Stimulated activated CD4-positive, alpha-beta T cell treated with anti-CD3 and anti-CD28 coated beads, Interleukin-4, amount 100 ng/mL, for 4 hours (primary cell): ENCODE measurements at places on chromosomes 2 and 18.

GRCh38 chr18:69349912-69350597 is 50.6 kb upstream of the DOK6 start:
- no peak for DNase-seq

DNA sequence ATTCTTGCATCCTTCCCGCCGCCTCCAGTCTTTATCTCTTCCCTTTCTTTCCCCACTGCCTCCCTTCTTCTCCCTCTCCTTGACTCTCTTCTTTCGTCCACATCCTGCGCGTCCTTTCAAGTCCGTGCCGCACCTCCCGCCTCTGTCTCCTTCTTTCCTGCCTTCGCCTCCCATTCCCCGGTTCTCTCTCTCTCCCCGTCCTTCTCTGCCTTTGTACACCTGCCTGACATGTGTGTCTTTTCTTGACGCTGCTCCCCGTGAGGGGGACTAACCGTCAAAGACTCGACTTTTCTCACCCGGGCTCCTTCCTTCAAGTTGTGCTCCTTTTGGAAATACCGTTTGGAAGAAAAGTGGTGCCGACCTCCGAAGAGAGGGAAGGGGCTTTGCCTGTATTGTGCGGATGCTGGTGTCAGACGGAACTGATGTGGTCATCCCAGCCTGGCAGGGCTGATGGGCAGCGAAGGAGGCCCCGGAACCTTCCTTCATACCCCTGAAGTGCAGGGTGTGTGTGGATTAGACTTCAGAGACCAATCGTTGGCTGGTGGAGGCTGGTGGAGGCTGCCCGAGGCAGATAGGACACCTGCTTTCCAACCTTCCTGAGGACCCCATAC is 879 bp downstream of the TMEM178A start:
- no peak for DNase-seq

DNA sequence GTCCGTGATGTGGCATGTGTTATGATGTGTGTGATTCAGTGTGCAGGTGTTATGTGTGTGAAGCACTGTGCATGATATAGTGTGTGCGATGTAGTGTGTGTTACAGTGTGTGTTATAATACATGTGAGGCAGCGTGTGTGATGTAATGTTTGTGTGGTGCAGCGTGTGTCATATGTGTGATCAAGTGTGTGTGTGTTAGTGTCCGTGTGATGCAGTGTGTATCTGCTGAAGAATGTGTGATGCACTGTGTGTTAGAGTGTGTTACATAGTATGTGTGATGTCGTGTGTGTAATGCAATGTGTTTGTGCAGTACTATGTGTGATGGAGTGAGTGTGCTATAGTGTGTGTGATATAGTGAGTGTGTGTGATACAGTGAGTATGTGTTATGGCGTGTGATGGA is 182.8 kb upstream of the SOX11 start:
- DNase-seq, result no peak

- no peak for DNase-seq
Observed at GRCh38 chr2:121207494-121207893, 77.5 kb downstream of the TFCP2L1 start.

GRCh38 chr2:24785671-24786321 is 7.4 kb downstream of the PTRHD1 start:
- DNase-seq, result no peak

- no peak for DNase-seq
Observed at GRCh38 chr2:24739354-24740025, 53.7 kb downstream of the PTRHD1 start.

DNA sequence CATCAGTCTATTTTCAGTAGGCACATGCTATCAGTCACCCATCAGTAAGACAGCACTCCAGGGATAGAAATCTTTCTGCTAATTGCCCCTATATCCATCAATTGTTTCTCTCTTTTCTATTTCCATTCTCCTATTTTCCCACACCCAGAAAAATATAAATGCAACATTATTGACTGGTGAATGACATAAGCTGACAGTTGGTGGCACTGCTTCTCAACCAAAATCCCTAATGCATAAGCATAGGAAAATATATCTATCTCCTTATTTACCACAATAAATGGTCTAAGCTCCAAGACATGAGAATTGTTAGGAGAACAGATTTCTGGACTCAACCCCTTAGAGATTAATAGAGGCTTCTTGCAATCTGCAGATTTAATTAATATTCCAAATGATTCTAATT is 64.0 kb upstream of the REG3A start:
- DNase-seq, result no peak

DNA sequence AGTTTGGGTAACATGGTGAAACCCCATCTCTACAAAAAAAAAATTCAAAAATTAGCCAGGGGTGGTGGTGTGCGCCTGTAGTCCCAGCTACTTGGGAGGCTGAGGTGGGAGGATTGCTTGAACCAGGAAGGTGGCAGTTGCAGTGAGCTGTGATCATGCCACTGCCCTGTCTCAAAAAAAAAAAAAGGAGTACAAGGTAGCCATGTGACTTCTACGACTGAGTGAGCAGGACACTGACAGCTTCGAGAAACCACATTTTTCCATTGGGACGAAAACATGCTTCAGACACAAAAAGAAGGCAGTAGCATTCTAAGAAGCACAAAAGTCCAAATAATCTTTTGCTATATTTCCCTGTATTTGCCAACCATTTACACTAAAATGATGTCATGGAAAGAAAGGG is 19.7 kb upstream of the IKZF2 start:
- no peak for DNase-seq

- DNase-seq, result no peak
Observed at GRCh38 chr18:65282096-65282495, 468.7 kb upstream of the CDH7 start.

- no peak for DNase-seq
Observed at GRCh38 chr18:80191907-80192652, 55.2 kb downstream of the PARD6G start.

DNA sequence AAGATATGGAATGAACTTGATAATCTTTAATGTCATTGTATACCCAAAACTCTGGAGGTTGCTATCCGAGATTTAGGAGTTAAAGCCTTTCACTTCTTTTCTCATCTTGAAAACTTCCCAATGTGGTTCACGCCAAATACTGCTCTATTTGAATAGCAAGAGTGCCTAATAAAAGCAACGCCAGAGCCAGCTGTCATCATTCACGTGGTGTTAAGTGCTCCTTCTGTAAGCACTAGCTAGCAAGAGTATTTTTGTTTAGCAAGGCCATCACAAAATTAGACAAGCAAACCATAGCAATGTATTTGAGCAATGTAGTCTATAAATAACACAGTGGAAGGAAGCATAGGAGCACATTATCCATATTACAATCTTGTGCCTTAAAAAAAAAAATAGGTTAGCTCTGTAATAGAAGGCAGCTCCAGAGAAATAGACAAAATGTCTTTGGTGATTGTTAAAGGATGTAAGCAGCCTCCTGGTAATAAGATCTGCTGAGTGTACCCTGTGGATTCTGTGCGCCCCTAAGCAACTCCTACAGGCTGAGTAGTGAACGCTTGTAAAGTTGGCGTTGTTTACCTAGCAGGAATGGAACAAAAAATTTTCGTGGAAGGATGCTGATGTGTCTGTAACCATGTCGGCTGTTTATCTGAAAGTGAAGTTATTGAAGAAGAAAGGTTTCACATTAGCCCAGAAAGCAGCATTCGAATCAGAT is 518.0 kb downstream of the CNTNAP5 start:
- DNase-seq, result no peak

GRCh38 chr2:102872388-102872787 is 110.6 kb downstream of the TMEM182 start:
- no peak for DNase-seq

- DNase-seq, result no peak
Observed at GRCh38 chr2:229344151-229344551, 73.1 kb upstream of the PID1 start.

- no peak for DNase-seq
Observed at GRCh38 chr2:118806797-118807667, 40.4 kb downstream of the EN1 start.

DNA sequence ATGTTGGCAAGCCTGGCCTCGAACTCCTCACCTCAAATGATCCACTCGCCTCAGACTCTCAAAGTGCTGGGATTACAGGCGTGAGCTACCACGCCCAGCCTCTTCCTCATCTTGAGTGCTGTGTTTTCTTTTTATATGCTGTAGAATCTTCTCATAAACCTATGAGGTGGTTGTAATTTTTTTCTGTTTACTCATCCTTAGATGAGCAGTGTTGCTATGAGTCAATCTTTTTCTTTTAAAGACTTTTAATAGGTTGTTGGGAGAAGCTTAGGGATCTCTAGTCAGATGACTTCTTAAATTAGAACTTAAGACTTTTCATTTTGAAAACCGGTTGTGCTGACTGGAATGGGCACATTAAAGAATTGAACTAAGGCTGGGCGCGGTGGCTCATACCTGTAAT is 8.7 kb upstream of the AAK1 start:
- DNase-seq, result no peak

DNA sequence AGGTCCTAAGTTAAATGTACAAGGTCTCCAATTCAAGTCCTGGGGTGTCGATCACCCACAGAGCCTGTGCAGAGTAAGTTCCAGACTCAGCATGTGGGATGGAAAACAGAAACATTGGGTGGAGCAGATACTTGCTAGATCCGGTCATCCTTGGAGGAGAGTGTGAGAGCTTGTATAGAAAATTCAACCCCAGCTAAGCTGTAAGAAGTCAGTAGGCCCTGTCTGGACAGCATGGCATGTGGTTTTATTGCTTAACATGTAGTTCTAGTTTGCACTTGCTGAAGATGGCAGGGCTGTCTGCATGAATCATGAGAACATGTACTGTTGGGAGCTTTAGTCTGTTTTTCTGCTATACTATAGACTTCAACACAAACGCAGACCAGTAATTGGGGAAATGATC is 189.6 kb upstream of the RMP24 start:
- no peak for DNase-seq

DNA sequence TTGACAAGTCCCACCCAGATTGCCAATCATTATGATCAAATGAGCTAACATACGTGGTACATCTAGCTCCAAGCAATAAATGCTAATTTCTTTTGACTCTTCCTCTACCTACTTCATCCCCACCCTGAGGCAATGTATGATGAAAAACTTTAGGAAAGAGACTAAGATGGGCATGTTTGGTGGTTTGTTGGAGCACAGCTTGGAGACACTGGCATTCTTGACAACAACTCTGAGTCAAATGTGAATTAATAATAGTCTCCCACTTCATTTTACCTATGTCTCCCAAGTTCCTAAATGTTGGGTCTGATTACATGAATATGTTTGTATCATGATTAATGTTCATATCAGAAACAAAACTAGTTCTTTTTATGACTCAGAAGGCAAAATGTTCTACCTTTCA is 36.6 kb downstream of the EXOC6B start:
- DNase-seq, result no peak
